ENCODE measurements at places on chromosomes 4 and X. TPM values are rescaled to one million over a fixed set of nuclear protein-coding genes. Genes with fewer than 3 reads are reported as not detected.

- no peak overlapping the region for H3K27ac ChIP-seq
- H3K4me1 ChIP-seq = no peaks in the 10 kb centered on the region
- no peak overlapping the region for H3K4me3 ChIP-seq
- no peaks in the 10 kb centered on the region for H3K36me3 ChIP-seq
- no peaks in the 10 kb centered on the region for H3K27me3 ChIP-seq
Measured at GRCh38 chr4:44777115-44777514, 50.8 kb upstream of the GNPDA2 start.

DNA sequence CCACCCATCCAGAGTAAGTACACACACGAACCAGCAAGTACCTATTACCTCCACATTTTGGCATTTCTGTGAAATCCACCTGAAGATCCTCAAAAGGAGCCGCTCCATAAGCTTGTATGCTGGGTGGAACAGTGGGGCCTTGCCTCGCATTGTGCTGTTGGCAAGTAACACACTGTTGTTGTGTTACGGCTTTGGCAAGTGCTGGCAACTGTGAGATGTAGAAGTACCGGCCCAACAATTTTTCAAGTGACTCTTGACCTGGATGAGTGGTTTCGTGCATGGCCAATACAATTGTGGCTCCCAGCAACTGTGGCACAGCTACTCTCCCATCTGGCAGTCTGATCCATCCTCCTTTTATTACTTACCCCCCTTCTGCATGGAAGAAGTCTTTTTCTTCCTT is 128.7 kb downstream of the CCNB3 start:
- no peak for DNase-seq
- H3K36me3 ChIP-seq = no peaks in the 10 kb centered on the region
- H3K27me3 ChIP-seq = no peaks in the 10 kb centered on the region
- H3K27ac ChIP-seq = no peak overlapping the region

DNA sequence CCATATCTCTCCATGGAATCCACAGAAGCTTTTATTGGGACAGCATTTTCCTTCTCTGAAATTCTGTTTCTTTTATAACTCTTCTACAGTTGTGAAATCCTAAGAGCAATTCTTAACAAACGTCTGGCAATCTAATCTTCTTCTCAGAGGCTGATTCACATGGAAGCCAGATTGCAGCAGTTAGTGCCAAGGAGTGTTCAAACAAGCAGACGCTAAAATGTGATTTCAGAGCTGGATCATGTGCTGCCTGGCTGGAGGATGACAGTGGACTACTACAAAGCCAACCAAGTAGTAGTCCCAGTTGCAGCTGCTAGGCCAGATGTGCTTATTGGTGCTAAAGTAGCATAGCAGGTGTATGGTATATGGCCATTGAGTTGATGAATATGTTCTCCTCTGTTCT is 27.7 kb upstream of the GLRB start:
- no peaks in the 10 kb centered on the region for H3K27me3 ChIP-seq
- H3K4me1 ChIP-seq = no peaks in the 10 kb centered on the region
- no peak overlapping the region for H3K27ac ChIP-seq
- no peak for DNase-seq
- no peaks in the 10 kb centered on the region for H3K36me3 ChIP-seq

- no peak overlapping the region for H3K27ac ChIP-seq
- no peak overlapping the region for H3K4me3 ChIP-seq
- no peaks in the 10 kb centered on the region for H3K27me3 ChIP-seq
- DNase-seq = no peak
- no peaks in the 10 kb centered on the region for H3K4me1 ChIP-seq
Measured at GRCh38 chr4:181475781-181476507, 767.3 kb upstream of the TENM3 start.

DNA sequence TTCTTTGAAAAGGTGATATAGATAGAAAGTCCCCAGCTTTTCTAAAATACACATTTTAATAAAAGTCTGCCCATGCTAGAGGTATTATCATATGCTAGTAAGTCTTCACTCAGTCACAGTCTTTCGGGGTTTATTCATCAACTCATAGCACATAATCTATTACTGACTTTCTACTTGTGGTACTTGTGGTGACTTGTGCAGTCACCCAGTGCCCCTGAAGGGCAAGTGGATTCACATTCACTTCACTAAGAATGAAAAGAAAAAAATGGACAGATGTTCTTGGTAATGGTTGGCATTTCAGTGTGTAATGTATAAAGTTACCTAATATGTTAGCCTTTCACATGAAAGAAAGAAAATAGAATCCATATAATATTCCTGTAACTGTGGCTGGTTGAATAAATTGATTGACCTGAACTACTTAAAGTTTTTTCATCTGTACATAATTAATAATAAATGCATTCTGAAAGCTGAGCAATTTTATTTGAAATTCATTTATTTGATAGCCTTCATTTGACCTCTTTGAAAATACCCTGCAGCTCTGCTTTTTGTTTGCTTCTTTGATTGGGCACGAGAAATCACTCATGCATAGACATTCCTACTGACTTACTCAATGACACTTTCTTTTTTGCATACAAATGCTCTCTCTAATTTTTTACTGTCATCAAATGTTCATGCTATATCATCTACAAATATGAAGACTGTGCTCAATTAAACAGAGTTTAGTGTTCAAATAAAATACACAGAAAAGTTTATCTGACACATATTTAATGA is 39.5 kb upstream of the ZNF330 start:
- no peaks in the 10 kb centered on the region for H3K4me1 ChIP-seq
- no peak for DNase-seq
- no peak overlapping the region for H3K27ac ChIP-seq
- H3K27me3 ChIP-seq = no peaks in the 10 kb centered on the region
- H3K4me3 ChIP-seq = no peak overlapping the region

DNA sequence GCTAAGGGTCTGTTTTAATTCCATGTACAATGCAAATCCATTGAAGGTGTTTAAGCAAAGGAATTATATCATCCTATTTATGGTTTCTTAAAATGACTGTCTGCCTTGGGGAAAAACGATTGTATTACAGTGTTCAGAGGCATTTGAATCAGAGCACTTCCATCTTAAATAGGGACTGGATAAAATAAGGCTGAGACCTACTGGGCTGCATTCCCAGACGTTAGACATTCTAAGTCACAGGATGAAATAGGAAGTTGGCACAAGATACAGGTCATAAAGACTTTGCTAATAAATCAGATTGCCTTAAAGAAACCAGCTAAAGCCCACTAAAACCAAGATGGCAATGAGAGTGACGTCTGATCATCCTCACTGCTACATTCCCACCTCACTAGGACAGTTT is 1167.2 kb upstream of the PABPC4L start:
- H3K36me3 ChIP-seq = no peaks in the 10 kb centered on the region
- no peaks in the 10 kb centered on the region for H3K27me3 ChIP-seq
- no peak overlapping the region for H3K4me3 ChIP-seq
- DNase-seq = no peak
- no peaks in the 10 kb centered on the region for H3K4me1 ChIP-seq
- H3K27ac ChIP-seq = no peak overlapping the region

DNA sequence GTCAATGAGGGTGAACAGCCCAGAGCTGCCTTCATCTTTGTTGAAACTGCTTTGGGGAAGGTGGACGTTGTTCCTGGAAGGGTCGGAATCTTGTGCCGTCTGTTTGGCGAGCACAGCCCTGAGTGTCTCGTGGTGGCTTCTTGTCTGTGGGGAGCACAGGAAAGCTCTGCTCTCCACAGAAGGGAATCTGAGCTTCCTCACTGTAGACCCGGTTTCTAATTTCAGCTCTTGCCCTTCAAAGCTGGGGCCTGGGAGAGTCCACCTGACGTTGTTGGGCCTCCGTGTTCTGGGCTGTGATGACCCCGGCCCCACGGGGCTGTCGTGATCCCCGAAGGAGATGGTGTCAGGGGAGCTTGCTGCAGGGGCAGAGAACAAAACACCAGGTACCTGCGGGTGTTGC is 47.5 kb downstream of the SORCS2 start:
- no peaks in the 10 kb centered on the region for H3K36me3 ChIP-seq
- no peaks in the 10 kb centered on the region for H3K4me1 ChIP-seq
- H3K27ac ChIP-seq = no peak overlapping the region
- DNase-seq = no peak
- H3K4me3 ChIP-seq = no peak overlapping the region
- no peaks in the 10 kb centered on the region for H3K27me3 ChIP-seq

DNA sequence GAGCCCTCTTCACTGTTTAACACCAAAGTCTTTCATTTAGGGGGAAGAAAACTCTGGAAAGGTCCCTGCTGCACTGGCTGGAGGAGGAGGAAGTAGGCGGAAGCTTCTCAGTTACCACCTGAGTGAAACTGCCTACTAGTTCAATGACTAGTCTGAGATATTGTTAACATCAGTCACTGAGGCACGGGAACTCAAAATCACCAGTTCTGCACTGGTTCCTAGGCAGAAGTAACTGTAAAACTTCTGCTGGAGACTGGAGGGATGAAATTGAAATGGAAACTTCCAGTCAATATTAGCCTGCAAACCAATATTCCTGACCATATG is 178.3 kb downstream of the SNCA start:
- no peaks in the 10 kb centered on the region for H3K27me3 ChIP-seq
- peaks cover 4% of the 10 kb centered on the region for H3K4me1 ChIP-seq
- no peak overlapping the region for H3K4me3 ChIP-seq
- no peaks in the 10 kb centered on the region for H3K36me3 ChIP-seq

GRCh38 chr4:152554742-152555141 is 18.9 kb upstream of the FBXW7 start:
- peaks cover 73% of the 10 kb centered on the region for H3K4me1 ChIP-seq
- no peak for DNase-seq
- H3K27me3 ChIP-seq = no peaks in the 10 kb centered on the region
- no peak overlapping the region for H3K4me3 ChIP-seq
- H3K27ac ChIP-seq = peak overlapping the region; percentile 94

AGTR2 gene
- not detected for total RNA-seq

TMEM47 gene
- total RNA-seq = 0.10 TPM

ALB gene
- total RNA-seq = 22.3 TPM

NR3C2 gene
- 0.05 TPM for total RNA-seq

GPC3 gene
- 0.82 TPM for total RNA-seq

SMR3B gene
- total RNA-seq = not detected

RGN gene
- total RNA-seq = 0.15 TPM

TMPRSS11A gene
- not detected for total RNA-seq
